ENCODE measurements at places on chromosomes 16 and 17.

DNA sequence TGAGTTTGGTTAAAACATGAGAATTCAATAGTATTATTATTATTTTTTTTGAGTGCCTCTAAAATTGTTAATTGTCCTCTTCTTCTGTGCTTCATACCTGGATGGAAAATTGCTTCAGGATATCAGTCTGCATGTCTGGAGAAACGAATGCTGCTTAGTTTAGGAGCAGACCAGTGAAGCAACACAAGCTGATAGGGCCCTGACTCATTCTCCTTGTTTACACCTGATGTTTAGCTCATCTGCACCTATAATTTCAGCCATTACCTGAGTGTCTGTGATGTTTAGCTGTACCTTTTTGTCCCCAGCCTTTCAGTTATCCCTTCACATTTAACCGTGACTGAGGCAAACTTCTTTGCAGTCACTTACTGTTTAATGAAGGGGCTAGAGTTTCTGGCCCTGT, 14.8 kb downstream of the SNTB2 start:
- DNase-seq = no peak

DNA sequence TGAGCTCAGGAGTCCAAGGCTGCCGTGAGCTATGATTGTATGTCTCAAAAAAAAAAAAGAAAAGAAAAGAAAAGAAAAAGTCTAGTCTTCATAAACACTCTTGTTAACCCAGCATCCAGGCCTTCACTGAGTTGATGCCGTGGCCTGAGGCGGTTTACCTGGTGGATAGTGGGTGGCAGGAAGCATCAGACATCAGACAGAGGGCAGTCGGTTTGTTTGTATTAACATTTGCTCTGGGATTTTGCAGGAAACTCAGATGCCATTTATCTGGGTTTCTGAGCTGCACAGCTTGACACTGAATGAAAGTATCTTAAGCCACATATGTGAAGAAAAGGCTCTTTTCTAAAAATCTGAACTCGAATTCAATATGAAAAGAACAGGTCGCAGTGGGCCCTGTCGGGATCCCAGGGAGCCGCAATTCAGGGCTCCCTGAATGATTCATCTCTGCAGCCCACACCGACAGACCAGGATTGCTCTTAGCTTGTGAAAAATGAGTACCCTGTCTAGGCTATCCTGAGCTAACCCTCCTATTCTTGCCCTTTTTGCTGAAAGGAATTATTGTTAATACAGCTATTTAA, 1.1 kb upstream of the DBNDD1 start:
- DNase-seq = peak; percentile 36

DNA sequence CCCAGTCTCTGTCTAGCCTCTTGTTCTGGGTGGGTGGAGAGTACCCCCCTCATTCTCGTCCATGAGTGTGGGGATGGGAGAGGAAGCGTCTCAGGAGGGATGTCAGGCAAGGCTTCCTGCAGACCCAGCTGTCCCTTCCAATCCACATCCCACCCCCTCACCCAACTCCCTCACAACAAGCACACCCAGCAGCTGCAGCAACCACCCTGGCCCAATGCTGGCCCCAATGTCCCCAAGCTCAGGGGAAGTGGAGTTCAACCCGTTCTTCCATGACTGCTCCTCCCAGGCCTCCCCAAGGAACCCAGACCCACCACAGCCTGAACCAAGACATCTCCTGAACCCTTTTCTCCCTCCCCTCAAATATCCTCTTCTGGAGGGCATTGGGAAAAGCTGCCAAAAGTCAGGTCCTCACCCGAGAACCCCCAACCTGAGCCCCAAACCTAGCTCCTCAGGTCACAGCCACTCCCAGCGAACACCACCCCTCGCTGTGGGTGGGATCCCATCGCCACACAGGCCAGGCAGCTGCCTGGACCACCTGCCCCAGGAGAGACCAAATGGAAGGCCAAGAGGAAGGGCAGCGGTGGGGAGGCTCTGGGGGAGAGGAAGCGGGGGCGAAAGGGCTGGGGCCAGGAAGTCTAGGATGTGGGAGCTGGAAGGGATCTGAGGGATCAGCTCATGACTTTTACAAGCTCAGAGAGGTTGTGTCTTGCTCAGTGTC, 47.6 kb downstream of the FZD2 start:
- DNase-seq = no peak

DNA sequence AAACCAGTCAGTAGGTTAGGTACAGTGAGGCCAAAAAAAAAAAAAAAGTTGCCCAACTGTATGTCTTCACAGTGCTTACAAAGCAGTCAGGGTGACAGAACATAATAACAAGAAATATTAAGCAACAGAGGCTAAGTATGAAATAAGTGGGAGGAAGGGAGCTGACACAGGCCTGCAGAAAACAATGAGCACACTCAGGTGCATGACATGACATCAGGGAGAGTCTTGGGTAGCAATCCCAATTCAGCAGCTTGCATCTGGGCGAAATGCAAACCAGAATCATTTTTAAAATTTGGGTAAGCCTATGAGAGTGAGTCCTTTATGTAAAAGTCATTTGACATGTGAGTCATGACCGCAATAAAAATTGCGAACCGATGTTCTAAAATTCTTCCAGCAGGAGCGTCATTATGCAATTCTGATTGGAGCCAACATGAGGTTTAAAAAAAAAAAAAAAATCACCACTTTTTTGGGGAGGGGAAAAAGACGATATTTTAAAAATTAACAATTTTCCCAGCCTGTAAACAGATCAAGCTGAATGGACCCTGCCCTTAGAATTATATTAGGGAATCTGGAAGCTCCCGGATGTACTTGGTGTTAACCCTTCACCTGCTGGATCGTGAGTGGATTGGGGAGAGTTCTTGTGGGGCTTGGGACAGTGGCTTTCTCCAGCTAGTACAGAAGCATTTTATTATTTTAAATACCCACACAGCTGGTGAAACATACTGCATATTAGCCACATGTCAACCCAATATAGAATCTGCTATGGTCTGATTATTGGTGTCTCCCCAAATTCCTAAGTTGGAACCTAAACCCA, 127.9 kb downstream of the NPIPB5 start:
- DNase-seq = no peak

- no peak for DNase-seq
Observed at GRCh38 chr17:31525801-31526549, 134.5 kb downstream of the RAB11FIP4 start.

DNA sequence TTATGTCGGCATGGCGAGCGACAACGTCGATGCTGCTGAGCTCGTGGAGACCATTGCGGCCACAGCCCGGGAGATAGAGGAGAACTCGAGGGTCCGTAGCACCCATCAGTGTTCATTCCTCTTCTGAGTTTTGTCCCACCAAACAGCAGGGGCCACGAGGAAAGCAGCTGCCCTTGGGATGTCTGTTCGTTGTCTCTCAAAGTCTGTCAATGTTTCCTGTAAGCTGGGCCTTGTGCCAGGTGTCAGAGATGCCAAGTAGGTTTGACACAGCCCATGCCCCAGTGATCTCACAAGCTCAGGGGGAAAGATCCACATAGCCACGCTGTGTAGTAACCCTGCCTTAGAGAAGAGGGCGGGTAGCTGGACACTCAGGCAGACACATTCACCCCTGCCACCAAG, 22.6 kb downstream of the NTAN1 start:
- DNase-seq = no peak

- DNase-seq = no peak
Observed at GRCh38 chr17:56108811-56109284, 44.4 kb upstream of the ANKFN1 start.
